Activated naive CD8-positive, alpha-beta T cell treated with anti-CD3 and anti-CD28 coated beads, Interleukin-2, amount 10 ng/mL, durations not matched to agents 7 days and 5 days (primary cell): ENCODE measurements at places on chromosomes 11 and 22. TPM values are rescaled to one million over a fixed set of nuclear protein-coding genes. Genes with fewer than 3 reads are reported as not detected.

DNA sequence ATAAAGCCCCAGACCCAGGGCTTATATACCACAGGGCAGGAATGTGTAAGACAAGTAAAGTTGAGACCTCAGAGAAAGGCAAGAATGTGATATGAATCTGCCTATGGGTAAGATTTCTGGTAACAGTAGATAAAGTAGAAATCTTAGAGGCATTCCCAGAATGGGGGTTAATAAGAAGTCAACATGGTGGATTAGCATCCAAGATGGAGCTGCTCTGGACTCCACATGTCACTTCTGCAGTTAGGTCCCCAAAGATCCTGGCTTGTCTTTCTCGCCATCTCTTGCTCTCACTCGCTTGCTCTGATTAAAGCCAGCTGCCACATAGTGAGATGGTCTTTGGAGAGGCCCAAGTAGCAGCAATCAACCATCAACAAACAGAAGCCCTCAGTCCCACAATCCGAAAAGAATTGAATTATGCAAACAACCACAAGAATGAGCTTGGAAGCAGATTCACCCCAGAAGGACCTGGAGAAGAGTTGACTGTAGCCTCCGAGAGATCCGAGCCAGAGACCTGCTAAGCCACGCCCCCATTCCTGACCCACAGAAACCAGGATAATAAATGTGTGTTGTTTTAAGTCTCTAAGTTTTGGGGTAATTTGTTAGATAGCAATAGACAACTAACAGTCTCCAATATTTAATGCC lies 5.4 kb upstream of the C11orf86 start:
- DNase-seq: no peak

DNA sequence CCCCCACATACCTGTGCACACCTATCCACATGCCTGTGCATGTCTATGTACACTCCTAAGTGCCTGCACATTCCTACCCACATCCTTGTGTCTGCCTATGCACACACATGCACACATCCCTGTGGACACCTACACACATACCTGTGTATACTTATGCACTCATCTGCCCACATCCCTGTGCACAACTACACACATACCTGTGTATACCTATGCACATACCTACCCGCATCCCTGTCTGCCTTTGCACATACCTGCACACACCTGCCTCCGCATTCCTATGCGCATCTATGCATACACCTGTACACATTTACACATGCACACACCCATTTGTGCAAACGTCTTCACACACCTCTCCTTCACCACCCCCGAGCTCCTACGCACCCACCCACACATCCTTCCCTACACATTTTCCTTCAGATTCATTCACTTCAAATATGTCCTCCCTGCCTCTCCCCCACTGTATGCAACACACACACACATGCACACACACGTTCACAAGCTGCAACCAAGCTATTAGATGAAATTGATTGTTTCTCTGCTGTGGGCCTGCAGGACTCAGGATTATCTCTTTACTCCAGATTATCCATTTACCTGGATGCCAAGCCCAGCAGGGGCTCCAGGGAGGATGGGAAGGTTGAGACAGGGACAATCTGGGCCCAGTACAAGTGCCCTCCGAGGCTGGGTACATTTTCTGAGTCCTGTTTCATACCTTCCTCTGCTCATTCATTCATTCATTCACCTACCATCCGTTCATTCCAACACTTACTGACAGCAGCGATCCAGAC lies 53.2 kb downstream of the TSPAN18 start:
- DNase-seq: no peak

DNA sequence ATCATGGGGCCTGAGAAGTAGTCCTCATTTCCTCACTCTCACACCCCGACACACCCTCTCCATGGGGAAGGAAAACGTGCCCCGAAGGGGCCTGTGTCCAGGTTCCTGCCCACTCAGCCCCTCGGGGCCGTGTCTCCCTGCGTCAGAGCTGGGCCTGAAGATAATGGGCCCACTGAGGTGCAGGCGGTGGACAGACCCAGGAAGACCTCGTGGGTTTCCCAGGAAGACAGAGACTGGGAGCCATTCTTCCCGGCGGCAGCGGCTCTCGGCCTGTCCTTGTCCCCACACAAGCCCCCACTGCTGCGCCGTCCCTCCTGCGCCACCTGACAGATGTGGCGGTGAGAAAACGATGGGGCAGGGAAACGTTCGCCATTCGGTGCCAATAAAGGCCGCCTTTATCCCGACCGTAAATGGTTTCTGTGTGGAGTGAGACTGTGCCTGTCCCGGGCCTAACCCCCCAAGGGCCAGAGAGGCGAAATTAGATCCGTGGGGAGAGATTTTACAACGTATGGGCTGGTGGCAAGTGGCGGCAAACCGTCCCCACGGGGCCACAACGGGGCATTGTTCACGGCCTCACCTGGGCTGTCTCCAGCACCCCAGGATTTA lies 89.0 kb downstream of the CDKN1C start:
- peak; percentile 20 for DNase-seq

- peak; percentile 76 for DNase-seq
These were observed 6.4 kb downstream of the FADS2 start for GRCh38 chr11:61834278-61835048.

DNA sequence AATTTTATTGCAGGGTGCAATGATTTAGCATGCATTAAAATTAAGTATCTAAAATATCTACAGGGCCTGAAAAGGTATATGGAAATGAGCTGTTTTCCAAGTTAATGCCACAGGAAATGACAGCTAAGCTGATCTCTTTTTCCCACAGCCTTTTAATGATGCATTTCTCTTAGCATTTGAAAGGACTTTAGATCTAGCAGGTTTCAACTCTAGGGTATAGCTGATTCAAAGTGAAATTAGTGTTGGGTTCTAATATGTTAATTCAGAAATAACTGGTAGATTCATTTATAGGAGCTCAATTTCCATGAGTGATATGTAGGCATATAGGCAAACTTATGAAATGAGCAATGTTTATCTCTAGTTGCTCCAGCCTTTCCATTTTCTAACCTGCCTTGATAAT lies 274.2 kb downstream of the CASP12 start:
- DNase-seq: no peak

DNA sequence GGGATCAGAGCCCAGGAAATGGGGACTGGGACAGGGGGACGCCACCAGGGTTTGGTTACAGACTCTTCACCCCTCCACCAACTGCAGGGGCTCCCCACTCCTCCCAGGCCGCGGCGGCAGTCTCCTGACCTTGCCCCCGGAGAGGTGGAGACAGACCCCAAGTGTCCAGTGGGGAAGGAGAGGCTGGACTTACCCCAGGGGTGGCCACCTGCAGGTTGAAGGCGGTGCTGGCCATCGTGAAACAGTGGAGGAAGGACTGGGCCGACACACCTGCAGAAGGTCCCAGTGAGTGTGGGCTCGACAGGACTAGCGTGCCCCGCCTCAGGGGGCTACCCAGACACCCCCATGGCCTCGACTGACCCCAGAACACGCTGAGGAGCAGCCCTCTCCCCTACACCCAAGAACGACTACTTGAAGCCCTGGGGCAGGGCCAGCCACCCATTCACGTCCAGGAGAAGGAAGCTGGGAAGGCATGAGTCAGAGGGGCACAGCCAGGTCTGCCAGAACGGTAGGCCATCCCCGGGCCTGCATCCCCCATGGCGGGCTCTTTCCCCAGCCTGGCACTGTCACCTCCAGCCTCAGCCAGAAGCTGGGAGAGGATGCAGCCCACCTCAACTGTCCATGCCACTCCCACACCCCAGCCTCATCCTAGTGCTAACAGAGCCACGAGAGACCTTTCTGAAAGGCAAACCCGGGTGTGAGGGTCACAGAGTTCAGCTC lies 2.3 kb downstream of the GATD1 start:
- DNase-seq: no peak

- DNase-seq: no peak
These were observed 106.5 kb upstream of the SYT13 start for GRCh38 chr11:45392591-45393091.

GRCh38 chr11:134346101-134346975 lies 14.6 kb downstream of the GLB1L2 start:
- no peak for DNase-seq

DNA sequence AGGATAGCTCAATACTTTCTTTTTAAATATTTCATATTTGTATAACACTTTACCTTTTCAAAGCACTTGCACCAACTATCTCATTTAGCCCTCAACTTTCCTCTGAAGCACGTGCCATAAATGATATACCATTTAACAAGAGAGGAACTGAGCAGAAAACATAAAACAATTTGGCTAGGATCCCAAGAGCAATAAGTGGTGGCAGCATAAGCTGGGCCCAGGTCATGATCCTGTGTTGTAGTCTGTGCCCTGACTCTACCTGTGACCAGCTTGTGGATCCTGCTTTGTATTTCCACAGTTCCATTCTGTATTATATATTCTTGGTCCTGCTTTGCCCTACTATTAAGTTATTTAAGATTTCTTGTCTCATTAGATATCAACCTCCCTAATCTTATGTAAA lies 11.5 kb downstream of the ATP5MG start:
- no peak for DNase-seq

DNA sequence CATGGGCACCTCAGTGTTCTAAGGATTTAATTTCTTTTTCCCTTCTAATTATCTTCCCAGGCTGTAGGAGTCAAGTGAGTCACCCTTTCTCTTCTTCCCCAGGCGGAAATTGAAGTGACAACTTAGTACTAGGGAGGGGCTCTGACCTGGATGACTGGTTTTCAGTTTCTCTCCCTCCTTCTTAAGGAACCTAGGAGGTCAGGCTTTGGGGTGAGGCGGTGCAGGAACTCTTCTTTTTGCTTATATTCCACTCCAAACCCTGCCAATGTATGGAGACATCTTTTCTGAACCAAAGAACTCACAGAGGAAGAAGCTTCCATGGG lies 12.6 kb downstream of the ZDHHC5 start:
- DNase-seq: no peak

- DNase-seq: no peak
These were observed 3.4 kb upstream of the P2RY6 start for GRCh38 chr11:73268671-73269271.

DNA sequence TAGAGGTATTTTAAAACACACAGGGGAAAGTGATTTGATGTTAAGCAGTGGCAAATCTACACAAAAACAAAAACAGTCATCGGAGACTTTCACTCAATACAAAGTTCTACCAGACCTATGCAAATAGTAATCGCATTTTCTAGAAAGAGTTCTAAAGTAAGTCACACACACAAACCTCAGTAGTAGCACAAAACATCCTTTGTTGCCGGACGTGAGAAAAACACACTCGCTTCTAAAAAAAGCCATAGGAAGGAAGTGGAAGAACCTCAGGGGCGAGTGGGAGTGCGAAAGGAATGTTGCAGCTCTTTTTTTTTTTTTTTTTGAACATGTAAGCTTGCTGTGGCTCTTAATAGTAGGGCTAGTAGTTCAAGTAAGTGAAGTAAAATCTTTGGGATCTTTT lies 88.9 kb downstream of the MAML2 start:
- no peak for DNase-seq

DNA sequence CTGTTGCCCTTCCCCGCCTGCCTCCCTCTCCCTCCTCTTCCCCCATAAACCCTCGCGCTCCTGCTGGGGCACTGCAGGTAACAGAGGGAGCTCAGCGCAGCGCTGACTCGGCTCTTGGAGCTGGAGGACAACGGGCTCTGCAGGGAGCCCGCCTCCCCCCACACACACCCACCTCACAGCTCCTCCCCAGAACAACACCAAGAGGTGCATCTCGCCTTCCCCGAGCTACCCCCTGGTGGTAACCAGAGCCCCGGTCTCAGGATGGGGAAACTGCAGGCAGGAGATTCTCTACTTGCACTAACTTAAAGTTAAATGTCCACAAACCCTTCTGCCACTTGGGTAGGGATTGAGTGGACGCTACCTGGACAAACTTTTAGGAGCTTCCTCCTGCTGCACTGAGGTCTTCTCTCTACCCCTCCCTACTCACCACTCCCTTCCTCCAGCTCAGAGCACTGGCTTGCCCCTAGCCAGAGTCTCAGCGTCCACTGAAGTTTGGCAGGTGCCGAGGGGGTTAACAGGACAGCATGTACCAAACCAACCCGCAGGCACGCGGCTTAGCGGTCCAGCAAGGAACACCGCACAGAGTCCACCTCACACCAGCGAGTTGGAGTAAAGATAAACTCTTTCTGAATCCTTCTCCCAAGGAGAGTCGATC lies 4.0 kb upstream of the SCN4B start:
- DNase-seq: no peak

GRCh38 chr22:37985050-37985585 lies 763 bp upstream of the SOX10 start:
- DNase-seq: no peak

- no peak for DNase-seq
These were observed 8.1 kb upstream of the TOP3B start for GRCh38 chr22:21990445-21991303.

DNA sequence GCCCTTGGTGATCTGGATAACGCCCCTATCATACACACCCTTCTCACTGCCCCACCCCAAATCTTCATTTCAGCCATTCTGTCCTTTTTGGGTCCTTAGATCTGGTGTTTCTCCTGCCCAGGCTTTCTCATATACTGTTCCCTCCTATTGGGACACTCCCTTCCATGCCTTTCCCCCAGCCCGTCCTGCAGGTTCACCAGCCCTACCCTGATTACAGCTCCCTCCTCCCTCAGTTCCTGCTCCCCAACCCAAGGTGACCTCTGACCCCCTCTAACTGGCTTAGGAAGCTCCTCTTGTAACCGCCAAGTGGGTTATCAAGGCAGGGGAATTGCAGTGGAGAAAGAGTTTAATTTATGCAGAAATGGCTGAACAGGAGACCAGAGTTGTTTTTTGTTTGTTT lies 13.0 kb downstream of the MTFP1 start:
- DNase-seq: no peak

DNA sequence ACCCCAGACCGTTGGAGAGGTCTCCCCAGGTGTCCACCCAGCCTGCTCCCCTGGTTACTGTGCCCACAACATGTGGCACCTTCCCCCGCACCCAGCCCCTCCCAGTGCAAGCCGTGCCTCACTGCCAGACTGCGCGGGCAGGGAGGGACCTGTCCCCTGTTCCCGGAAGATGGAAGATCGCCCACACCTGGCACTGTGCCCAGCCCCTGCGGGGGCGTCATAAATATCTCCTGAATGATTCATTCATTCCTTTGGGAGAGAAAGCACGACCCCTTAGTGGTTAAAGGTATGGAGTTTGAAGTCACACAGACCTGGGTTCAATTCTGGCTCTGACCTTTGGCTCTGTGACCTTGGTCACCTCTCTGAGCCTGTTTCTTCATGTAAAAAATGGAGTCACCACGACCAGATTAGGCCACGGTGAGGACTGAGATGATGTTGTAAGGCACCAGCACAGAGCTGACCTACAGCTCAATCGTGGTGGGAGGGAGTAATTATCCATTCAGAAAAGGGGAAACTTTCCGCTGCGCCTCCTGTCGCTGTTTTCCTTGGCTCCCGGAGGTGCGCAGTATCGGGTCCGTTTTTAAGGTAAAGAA lies 497 bp upstream of the SYT12 start:
- no peak for DNase-seq

The PTPMT1 gene
- total RNA-seq: 37.9 TPM

The LSP1 gene
- total RNA-seq: 453 TPM

The SLC37A2 gene
- 3.5 TPM for total RNA-seq

The SEC14L6 gene
- total RNA-seq: not detected

The RAG2 gene
- not detected for total RNA-seq

The ART5 gene
- total RNA-seq: not detected

The FAM111B gene
- total RNA-seq: 43.8 TPM

The PARVA gene
- 0.61 TPM for total RNA-seq

The MS4A15 gene
- not detected for total RNA-seq
